CD4-positive, alpha-beta T cell treated with Interleukin-17A for 4 hours (primary cell): ENCODE measurements at places on chromosomes 1 and 21.
A peak's percentile ranks its signal among the peaks of the same experiment; 100 is the strongest.

DNA sequence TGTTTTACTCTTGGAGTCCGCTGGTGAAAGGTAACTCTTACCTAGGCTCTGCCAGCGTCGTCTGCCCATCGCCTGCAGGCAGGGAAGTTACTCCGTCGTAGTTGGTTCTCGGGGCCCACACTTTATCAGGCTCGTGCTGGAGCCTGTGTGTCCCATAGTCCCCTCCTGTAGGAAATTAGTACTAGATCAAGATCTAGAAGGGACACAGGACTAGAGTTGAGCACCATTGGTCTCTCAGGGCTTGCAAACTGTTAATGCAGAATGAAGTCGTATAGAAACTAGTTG, 940 bp downstream of the SRRM1 start:
- peak; percentile 11 for DNase-seq

DNA sequence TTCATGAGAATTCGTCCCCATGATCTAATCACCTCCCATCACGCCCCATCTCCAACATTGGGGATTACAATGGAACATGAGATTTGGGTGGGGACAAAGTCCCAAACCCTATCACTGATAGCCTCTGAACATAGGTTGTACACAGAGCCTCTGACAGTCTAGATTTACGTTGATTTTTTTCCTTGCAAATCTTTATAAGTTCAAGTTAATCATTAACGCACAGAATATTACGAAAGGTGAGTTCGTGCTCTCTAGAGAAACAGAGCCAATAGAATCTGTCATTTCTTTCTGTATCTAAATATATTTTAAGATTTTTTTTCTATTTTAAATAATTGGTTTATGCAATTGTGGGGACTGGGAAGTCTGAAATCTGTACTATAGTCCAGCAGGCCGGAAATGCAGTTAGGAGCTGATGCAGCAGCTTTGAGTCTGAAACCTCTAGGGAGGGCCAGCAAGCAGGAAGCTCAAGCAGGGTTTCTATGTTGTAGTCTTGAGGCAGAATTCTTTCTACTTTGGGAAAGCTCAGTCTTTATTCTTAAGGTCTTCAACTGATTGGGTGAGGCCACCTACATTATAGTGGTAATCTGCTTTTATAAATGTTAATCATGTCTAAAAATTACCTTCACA, 61.0 kb downstream of the SELENOF start:
- DNase-seq = no peak

DNA sequence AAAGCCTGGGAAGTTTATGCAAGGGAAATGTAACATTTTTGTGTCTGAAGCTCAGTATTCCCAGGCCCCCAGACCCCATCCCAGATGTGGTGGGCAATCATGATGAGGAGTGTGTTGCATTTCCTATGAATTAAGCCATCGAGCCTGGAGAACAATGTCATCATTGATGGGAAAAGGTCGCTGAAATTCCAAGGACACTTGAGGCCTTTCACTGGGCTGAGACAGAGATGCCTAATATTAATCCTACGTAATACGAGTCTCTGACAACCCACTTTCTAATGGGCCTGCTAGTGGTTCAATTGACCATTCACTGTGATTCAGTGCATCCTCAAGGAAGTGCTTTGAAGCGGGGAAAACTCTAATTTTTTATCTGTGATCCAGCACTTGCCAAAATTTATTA, 291.6 kb downstream of the PLPP3 start:
- DNase-seq = no peak

DNA sequence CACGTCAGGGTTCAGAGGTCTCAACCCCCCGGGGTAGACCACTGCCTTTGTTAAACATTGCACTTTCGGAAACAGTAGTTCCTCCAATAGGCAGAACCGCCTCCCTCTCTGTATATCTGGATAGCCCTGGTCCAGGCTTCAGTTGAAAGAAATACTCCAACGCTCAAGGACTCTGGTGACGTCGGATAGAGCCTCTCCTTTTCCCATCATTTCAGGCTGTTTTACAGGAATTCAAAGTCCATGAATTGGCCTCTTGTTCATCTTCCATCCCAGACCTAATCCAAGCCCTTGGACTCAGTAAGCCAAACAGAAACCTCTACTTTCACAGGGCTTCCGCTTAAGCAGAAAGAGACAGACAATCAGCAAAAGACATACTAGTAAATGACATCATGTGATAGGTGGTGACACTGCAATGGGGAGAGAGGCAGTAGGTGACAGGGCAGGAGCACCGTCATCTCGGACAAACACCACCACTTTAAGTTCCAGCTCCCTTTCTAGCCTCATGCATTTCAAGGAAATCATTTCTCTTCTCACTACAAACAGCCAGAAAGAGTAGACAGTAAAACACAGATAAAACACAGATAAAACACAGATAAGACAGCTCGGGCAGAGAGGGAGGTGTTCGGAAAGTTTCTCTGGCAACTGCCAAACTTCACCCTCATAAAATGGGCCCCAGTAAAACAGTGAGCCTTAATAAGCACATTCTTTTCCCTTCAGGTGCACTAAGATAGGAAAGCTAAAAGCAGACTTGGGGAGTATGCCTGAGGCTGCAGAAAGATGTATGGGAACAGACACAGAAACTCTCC, 2.3 kb upstream of the PLA2G2A start:
- no peak for DNase-seq
